ENCODE measurements at places on chromosomes 7 and 10. TPM values are rescaled to one million over a fixed set of nuclear protein-coding genes. Genes with fewer than 3 reads are reported as not detected.

Gene FFAR4
- not detected for total RNA-seq

DNA sequence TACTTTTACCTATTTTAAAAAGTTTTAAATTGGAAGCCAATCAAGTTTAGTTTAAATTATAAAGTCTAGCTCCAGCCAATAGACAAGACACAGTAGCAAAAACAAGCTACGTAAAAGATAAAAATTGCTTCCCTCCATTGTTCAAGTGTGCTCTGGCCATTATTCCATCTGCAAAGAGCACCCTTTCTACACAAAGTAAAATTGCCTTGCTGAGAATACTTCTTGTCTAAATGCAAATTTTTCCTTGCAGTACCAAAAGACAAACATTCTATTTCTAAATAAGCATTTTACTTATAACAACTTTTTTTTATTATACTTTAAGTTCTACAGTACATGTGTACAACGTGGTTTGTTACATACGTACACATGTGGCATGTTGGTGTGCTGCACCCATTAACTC, 75.9 kb upstream of the ZNF746 start:
- DNase-seq, result no peak

DNA sequence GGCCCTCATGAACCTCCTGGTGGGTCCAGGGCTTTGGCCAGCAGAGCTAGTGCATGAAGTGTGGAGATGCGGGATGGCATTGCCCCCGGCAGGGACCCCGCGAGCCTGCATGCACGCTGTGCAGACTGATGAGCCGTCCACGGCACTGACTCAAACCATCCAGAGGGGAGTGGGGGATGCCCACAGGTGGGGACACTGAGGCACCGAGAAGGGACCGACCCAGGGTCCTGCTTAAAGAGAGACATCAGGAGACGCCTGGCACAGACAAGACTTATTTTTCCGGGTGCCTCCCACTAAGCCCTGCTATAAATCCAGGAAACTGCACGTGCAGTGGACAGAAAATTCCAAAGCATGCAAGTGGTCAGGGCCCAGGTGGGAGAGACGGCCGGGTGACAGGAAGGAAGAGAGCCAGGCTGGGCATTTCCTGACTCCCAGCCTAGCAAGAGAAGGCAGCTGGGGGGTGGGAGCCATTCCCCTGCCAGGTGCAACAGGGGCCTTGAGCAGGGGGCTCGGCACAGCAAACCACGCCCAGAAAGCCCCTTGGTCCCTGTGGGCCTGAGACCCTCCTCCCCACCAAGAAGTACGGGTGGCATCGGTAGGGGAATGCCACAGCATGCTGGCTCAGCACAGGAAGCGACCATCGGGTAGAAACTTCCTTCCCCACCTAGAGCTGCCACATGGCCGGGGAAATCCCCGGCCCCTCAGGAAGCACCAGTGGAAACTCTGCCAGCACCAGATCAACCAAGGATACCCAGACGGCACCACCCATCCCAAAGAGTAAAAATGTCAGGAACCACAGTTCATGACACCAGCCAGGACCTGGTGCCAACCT, 91.5 kb downstream of the FOXL3 start:
- DNase-seq, result no peak

DNA sequence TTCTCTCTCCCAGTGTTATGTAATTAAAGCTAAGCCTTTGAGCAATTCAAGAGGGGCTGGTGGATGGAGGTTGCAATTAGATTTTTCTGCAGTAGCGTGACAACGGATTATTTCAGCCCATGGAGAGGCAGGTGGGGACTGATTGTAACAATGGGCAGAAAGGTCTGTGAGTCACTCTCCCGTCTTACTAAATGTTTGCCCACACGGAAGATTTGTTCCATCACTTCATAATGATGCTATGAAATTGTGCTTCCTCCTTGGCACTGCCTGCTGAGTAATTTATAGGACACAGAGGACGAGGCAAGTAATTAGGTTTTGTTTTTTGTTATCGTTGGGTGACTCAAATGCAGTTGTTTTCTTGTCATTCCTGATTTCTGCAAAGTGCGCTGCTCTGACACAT, 594.5 kb upstream of the DPP6 start:
- no peak for DNase-seq

- no peak for DNase-seq
Measured at GRCh38 chr10:1399431-1400100, 337.8 kb downstream of the ADARB2 start.

- DNase-seq, result no peak
Measured at GRCh38 chr10:34641147-34641912, 173.8 kb downstream of the PARD3 start.

Data from kidney epithelial cell (primary cell).